Astrocyte of the hippocampus (primary cell): ENCODE measurements at places on chromosomes 7 and 10.

- DNase-seq, result no peak
Observed at GRCh38 chr10:128908499-128908898, 558.5 kb upstream of the MGMT start.

DNA sequence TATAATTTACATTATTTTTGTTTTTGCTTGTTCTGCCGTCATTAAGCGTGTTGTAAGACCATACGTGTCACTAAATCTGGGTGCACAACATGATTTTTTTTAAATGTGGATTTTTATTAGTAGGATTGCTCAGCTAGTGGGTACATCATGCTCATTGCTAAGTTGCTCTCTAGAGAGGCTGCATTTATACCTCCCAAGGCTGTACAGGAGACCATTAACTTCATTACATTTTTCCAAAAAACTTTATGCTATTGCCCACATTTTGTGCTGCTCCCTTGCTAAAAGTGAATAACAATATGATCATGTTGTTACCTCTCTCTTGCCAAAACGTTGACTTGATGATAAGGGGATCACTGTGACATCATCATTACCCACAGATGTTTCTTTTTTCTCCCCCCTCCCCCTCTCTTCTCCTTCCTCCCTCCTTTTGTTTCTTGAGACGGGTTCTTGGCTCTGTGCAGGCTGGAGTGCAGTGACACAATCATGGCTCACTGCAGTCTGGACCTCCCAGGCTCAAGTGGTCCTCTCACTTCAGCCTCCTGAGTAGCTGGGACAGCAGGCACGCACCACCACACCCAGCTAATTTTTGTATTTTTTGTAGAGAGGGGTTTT lies 65.1 kb downstream of the BMPR1A start:
- no peak for DNase-seq

DNA sequence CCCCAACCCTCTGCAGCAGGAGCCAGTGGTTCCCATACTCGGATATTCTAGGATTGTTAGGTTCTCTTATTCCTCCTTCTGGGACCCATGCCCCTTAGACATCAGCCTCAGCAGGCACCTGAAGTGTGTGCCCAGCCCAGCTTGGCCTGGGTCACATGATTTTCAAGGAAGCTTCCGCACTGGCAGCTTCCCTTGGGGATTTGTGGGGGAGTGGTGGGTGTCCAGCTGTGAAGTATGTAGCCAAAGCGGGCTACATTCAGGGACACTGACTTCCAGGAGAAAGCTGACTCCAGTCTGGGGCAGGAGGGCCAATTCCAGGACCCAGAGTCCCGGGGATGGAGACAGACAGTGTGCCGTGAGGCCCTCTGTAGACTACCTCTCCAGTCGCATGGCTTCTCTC lies 1.3 kb downstream of the LDB1 start:
- peak; percentile 45 for DNase-seq

DNA sequence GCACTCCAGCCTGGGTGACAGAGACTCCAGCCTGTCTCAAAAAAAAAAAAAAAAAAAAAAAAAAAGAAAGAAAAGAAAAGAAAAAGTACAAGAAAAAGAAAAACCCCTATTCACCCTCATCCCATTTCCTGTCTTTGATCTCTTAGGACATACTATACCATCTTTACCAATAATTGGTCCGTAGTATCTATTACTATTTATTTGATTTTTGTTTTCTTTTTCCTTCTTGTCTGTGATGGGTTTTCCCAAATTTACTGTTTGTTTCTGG lies 41.6 kb downstream of the PDIA4 start:
- DNase-seq, result no peak

GRCh38 chr10:27482984-27483956 lies 20.8 kb upstream of the RAB18 start:
- no peak for DNase-seq

GRCh38 chr7:158395780-158396278 lies 191.8 kb downstream of the PTPRN2 start:
- no peak for DNase-seq

GRCh38 chr7:64947252-64948000 lies 43.4 kb downstream of the ZNF117 start:
- peak; percentile 34 for DNase-seq

GRCh38 chr10:65231148-65231547 lies 1694.7 kb upstream of the LRRTM3 start:
- DNase-seq, result no peak

- DNase-seq, result no peak
Observed at GRCh38 chr10:33117230-33117629, 159.2 kb upstream of the ITGB1 start.

DNA sequence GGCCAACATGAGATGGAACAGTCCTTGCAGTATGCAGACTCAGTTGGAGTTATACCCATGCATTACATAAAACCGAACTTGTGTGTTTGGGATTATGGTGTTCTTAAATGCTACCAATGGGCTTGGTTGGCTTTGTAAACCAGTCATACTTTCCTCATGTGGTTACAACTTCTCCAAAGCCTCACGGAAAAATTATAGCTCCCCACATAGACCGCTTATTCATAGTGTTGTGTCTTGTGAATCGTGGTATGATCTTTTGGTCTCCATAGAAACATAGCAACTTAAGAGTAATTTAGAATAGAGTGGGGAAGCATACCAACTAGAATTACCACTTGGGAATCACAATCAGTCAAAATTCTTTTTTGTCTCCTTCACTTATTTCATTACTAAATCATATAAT lies 112.3 kb upstream of the FZD1 start:
- DNase-seq, result no peak

- no peak for DNase-seq
Observed at GRCh38 chr10:13704964-13705363, 118.2 kb downstream of the PRPF18 start.

- DNase-seq, result no peak
Observed at GRCh38 chr7:113161050-113161449, 42.7 kb upstream of the SMIM30 start.

GRCh38 chr7:94763268-94763667 lies 107.3 kb upstream of the SGCE start:
- no peak for DNase-seq

DNA sequence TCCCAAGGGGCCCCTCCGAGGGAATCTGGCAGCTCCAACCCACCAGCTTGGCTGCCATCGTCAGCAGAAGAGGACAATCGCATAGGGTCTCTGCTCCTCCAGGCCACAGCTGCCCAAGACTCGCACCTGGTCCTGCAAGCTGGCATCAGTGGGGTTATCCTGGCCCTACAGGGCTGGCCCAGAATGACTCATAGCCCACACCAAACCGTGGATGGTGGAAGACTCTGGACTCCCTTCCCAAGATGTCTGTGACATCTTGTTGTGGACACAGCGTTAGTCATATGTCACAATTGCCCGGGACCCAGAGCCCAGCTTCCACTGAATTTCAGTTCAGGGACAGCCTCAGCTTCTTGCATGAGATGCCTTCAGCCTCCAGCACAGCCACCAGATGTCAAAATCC lies 91.5 kb upstream of the CUX1 start:
- DNase-seq, result no peak

DNA sequence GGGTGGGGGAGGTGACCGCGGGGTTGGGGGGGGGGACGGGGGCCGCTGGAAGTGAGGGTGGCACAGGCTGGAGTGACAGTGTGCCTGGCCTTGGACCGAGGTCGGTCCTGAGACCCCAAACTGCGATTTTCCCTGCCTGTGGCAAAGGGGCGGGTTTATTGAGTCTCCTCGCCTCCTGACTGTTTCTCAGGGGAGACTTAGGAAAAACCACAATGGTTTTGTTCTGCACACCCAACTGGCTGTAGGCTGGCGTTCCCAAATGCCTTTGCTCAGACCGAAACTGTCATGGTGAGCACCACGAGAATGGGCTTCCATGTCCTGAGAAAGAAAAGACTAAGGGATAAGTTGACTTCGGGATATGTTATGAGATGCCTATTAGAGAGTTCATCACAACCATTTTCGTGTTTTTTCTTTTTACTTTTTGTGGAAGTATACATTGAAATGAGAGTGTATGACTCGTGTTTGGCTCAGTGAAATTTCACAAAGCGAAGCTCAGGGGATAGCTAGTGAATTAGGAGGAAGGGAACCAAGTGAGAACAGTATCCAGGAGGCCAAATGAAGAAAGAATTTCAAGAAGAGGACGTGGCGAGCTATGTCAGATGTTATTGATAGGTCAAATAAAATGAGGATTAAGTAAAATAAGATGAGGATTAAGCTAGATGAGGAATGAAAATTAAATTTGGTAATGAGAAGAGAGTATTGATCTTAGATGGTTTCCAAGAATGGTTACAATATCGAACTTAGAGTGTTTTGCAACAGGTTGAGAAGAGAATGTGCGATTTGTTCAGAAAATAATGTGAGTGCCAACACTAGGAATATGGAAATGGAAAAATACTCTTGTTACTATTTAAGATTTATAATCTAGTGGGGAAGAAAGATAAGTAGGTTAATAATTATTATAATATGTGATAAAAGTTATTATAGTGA lies 918 bp downstream of the NET1 start:
- peak; percentile 62 for DNase-seq

DNA sequence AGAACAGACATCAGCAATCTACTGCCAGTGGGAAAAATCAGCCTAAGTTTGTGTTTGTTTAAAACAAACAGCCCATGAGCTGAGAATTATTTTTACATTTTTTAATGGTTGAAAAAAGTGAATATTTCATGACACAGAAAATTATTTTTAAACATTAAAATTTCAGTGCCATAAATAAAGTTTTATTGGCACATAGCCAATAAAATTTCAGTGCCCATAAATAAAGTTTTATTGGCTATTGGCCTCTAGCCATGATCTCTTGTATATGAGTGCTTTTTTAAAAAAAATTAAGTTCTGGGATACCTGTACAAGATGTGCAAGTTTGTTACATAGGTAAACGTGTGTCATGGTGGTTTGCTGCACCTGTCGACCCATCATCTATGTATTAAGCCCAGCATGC lies 305.9 kb downstream of the HPSE2 start:
- DNase-seq, result no peak
